ENCODE measurements at places on chromosomes 3 and 15. TPM values are rescaled to one million over a fixed set of nuclear protein-coding genes. Genes with fewer than 3 reads are reported as not detected.

GRCh38 chr15:101326026-101326315 is 30.9 kb upstream of the SNRPA1 start:
- DNase-seq: no peak

GRCh38 chr15:51088585-51088984 is 6.1 kb downstream of the TNFAIP8L3 start:
- DNase-seq: no peak

GRCh38 chr15:59618406-59618805 is 6.8 kb downstream of the GCNT3 start:
- no peak for DNase-seq

SPINT1 gene
- 1.7 TPM for total RNA-seq

AADAC gene
- total RNA-seq: not detected

THAP10 gene
- not detected for total RNA-seq

CEP19 gene
- 1.1 TPM for total RNA-seq

Data from natural killer cell (primary cell).